ENCODE measurements at places on chromosomes 5 and 9.

DNA sequence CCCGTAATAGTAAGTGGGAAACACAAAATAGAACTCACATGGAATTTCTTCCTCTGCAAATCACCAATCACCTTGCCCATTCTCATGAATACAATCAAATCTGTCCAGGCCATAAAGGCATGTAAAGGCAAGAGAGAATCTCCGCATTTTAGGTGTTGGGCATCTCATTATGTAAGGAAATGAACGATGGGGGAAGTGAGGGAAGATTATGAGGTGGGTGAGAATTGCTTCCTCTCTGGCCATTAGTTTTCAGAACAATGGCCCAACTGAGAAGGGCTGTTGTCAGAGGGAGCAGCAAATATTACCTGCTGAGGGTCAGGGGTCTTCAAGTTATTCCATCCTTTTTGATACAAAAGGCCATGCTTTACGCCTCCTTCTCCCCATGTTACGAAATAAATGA lies 455.1 kb downstream of the ARHGEF28 start:
- DNase-seq = no peak

GRCh38 chr5:14545862-14546261 lies 35.7 kb upstream of the OTULINL start:
- no peak for DNase-seq

- DNase-seq = no peak
Observed at GRCh38 chr5:91142386-91142785, 240.7 kb downstream of the ARRDC3 start.

GRCh38 chr5:108917596-108917995 lies 169.9 kb downstream of the FER start:
- DNase-seq = no peak

GRCh38 chr9:35911690-35912089 lies 2.4 kb downstream of the SPAAR start:
- no peak for DNase-seq

- DNase-seq = no peak
Observed at GRCh38 chr5:135039271-135040033, 5.4 kb upstream of the PITX1 start.

DNA sequence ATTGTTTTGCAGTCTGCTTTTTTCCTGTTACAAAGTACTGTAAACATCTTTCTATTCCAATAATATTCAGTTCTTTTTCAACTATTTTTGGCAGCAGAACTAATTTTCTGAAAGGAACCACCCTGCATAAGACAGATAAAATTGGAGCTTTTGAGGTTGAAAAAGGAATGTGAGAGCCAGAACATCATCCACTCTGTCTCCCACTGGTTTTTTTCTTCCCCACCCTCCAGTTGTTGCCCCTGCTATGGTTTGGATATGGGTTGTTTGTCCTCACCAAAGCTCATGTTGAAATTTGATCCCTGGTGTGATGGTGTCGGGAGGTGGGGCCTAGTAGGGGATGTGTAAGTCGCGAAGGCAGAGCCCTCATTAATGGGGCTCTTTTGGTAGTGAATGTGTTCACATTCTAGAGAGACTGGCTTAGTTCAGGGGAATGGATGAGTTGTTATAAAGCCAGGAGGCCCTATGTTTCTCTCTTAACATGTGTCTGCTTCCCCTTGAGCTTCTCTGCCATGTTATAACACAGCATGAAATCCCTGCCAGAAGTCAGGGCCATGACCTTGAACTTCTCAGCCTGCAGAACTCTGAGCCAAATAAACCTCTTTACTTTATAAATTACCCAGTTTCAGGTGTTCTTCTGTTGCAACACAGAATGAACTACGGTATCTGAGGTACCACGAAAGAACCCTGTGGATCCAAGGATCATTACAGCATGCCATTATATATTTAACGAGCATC lies 34.8 kb upstream of the MAST4 start:
- no peak for DNase-seq

- no peak for DNase-seq
Observed at GRCh38 chr5:66273121-66273520, 129.0 kb downstream of the SREK1 start.

DNA sequence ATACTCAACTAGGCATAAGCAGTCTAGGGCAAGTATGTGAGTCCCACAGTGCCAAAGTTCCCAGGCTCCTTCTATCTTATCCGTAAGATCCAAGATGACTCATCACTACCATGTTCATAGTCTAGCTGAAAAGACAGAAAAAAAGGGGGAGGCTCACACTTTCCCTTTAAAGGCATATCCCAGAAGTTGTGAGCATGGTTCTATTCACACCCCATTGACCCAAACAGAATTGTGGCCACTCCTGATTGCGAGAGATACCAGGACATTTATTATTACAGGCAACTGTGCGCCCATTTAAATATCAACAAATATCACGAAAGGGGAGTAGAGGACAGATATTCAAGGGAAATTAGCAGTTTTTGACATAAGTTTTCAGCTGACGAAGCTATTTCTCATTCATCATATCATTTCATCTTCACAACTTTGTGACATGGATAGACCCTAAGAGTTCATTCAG lies 8.1 kb upstream of the PFDN1 start:
- no peak for DNase-seq

DNA sequence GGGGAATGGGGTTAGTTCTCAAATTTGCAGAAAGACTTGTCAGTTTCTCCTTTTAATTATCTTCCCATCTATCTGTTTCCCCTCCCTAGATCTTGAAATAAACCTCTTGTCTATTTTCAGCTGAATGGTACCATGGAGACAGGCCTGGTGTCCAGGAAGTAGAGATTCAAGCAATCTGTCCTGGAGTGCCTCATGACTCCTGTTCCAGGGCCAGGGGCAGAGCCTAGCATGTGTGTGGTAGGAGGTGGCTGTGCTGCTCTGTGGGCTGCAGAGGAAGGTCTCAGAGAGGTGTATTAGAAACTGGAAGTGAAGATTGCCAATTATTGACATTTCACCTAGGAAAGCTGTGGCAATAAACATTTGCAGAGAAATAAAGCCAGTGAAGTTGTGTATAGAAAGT lies 175.8 kb upstream of the ATP10B start:
- no peak for DNase-seq

DNA sequence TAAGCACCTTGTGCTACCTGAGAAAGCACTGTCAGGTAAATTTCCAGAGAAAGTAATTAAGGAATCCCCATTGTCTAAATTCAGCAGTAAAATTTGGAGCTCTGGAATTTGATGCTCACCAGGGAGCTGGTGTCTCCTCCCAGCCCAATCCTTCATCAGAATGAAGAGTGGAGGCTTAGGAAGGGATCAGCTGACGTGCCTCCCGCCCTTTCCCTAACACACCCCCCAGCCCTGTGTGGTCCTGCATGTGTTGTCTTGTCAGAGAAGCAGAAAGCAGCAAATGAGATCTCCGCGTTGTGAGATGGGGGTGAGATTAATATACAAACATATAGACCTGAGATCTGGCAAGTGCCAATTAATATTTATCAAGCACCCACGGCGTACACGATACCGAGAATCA lies 26.9 kb upstream of the BARHL1 start:
- DNase-seq = no peak
